Stimulated activated CD8-positive, alpha-beta memory T cell treated with anti-CD3 and anti-CD28 coated beads, Interleukin-15, amount 100 ng/mL, for 24 hours (primary cell): ENCODE measurements at places on chromosomes 2 and 18.

GRCh38 chr2:37775908-37776250 is 104.4 kb upstream of the CDC42EP3 start:
- no peak for DNase-seq

DNA sequence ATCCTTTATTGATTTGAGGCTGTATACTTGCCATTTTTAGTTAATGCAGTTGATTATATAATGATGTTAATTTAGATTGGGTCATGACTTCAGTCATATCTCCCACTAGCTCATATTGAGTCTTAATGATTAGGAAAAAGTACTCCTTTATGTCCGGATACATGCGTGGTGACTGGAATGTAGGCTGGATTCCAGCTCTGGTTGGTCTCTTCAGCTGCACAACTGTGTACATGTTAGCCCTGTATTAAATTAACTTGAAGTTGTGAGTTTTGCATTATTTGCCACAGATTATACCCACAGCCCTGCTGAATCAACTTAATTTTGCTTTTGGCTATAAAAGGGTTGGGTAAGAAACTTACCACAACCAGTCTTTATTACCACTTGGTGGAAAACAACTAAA is 22.5 kb downstream of the MOB4 start:
- DNase-seq: no peak

GRCh38 chr2:160453111-160453820 is 40.3 kb downstream of the RBMS1 start:
- DNase-seq: no peak

DNA sequence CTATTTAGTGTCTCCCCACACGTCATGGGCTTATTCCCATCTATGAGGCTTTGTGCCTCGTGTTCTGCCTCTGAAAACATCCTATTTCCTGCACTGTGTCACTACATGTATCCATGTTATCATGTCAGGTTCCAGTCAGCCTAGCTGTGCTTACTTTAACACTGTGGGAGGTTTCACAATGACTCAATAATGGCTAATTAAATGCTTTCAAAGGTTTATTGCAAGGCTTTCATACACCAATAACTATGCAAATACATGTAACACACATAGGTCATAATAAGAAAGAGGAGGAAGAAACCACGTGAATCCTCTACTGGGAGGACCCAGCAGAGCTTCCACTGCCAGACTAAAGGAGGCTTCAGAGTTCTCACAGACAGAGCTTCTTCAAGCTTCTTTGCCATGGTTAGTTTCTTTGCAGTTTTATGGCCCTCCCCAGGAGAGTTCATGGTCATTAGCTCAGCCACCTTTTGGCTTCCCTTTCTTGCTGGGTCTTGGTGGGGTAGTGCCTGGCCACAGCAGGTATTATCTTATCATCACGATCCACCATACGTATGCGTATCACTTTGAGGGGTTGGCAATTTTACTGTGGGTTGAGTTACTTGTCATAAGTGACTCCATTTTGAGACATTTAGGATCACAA is 5.1 kb upstream of the COLEC12 start:
- DNase-seq: no peak

DNA sequence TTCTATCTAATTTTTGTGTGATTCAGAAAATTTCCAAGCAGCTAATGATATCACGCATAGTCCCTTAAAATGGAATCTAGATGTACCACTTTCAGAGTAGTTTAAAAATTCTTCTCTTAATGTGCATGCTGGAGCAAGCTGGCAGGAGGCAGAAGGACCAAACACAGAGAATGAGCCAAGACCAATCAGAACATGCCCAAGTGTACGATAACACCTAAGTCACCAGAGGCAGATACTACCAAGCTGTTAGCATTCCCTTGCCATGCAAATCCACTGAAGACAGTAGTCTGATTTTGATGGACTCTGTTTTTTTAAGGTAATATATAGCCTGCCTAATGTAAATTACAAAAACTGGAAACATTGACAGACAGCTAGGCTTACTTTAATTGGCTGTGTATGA is 109.3 kb downstream of the DNAH7 start:
- no peak for DNase-seq

DNA sequence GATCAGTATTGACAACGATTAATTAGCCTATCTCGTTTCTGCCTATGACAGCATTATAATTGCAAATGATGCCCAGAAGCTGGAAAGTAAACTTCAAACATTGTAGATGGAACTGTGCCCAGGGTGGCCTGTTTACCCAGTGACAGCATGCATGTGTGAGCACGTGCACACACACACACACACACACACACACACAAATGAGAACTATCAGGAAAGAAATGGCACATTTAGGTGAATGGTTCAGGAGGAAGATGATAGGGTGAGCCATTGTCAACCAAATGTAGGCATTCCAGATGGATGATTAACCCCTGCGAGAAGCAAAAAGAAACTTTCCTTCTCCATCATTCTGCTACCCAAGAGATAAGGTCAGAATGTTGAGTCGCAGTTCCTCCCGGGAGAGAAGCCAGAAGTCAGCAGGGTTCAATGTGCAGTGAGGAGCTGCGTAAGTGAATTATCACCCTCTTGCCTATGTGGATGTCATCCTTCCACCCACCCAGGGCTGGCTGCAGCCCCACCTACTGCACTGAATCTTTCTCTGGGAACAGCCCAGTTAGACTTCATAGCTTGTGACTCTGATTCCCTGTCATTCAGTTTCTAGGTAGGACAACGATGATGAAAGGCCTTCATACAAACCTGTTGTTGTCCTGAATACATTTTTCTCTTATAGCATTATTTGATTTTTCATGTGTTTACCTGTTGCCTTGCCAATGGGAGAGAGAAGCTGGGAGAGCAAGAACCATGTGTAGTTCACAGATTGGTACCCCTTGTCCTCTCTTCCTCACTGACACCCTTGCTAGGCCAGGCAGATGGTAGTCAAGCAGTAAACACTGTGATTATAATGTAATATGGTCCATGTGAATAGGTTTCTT is 3.5 kb upstream of the APOB start:
- DNase-seq: no peak

DNA sequence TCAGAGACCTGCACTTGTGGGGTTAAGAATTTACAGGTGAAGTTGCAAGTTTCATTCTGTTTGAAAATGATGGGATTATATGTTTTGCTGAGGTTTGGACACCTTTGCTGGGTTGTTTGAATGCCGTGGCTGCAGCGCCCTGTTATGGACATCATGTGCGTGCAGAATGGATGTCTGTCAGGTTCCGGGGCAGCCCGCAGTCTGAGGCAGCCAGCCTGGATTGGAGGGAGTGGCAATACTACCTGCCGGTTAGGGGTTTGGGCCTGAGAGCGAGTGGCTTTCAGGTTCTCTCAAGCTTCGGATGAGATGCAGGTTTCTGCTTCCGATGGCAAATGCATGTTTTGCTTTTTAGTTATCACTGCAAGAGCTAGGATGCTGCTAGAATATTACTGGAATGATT is 1.1 kb downstream of the CASP8 start:
- DNase-seq: no peak

DNA sequence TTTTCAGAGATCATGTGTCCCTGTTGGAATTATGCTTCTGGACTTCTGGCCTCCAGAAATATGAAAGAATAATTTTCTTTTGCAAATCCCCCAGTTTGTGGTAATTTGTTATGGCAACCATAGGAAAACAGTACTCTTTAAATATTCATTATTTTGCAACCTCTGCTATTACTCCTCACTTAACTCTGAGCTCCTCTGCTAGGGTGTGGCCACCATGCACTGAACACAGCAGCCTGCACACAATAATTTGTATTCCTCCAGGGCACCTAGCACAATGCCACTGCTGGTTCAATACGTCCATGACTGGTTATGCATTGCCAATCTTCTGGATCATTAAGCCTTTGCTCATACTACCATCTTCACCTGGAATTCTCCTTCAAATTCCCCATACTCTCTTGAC is 232.0 kb downstream of the CNTNAP5 start:
- no peak for DNase-seq
